T-helper 1 cell treated with Interleukin-12 subunit alpha and Interleukin-12 subunit beta and Interleukin-4 antibody, amounts not matched to agents 30 ng/mL and 1 ng/mL, for 36 hours (primary cell): ENCODE measurements at places on chromosomes 7 and 10. TPM values are rescaled to one million over a fixed set of nuclear protein-coding genes. Genes with fewer than 3 reads are reported as not detected.

The CDHR3 gene
- 1.9 and 3.1 TPM in 2 replicates for total RNA-seq

The BAMBI gene
- total RNA-seq, result not detected in 2 replicates

The MYL10 gene
- total RNA-seq, result not detected in 2 replicates

The SPDYE11 gene
- not detected in 2 replicates for total RNA-seq

The NOC3L gene
- total RNA-seq, result 26.4 and 28.2 TPM in 2 replicates

The CCL24 gene
- not detected in 2 replicates for total RNA-seq

The IDI2 gene
- not detected in 2 replicates for total RNA-seq

The BLNK gene
- total RNA-seq, result not detected in 2 replicates

The C1QL3 gene
- not detected in 2 replicates for total RNA-seq

The TIAL1 gene
- total RNA-seq, result 164 and 176 TPM in 2 replicates

The ZNF479 gene
- total RNA-seq, result not detected in 2 replicates

The ASB13 gene
- total RNA-seq, result 4.9 and 6.3 TPM in 2 replicates

The CASP2 gene
- total RNA-seq, result 103 TPM in 2 replicates

The PLAU gene
- 1.1 and 1.5 TPM in 2 replicates for total RNA-seq

The TMEM196 gene
- total RNA-seq, result not detected in 2 replicates

The GPRIN2 gene
- total RNA-seq, result not detected in 2 replicates

The SFTPD gene
- total RNA-seq, result not detected in 2 replicates

The MRPL32 gene
- 56.4 and 56.8 TPM in 2 replicates for total RNA-seq

The PLXNA4 gene
- total RNA-seq, result 5.9 and 7.8 TPM in 2 replicates

The ECD gene
- total RNA-seq, result 34.5 and 35.0 TPM in 2 replicates

The RELN gene
- not detected in 2 replicates for total RNA-seq
